ENCODE measurements at places on chromosomes 5 and 9.

DNA sequence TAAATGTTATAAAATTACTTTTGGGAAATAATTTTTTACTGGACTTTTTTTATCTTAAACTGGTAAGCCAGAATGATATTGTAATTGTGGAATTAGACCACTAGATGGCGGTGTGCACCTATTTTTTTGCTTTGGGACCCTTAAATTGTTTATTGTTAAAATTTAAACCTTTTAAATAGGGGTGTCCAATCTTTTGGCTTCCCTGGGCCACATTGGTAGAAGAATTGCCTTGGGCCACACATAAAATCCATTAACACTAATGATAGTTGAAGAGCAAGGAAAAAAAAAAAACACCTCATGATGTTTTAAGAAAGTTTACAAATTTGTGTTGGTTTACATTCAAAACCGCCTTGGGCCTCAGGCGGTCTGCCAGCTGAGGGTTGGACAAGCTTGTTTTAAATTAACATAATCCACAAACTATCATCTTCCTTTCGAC, 28.4 kb upstream of the GADD45G start:
- DNase-seq: peak; percentile 37

DNA sequence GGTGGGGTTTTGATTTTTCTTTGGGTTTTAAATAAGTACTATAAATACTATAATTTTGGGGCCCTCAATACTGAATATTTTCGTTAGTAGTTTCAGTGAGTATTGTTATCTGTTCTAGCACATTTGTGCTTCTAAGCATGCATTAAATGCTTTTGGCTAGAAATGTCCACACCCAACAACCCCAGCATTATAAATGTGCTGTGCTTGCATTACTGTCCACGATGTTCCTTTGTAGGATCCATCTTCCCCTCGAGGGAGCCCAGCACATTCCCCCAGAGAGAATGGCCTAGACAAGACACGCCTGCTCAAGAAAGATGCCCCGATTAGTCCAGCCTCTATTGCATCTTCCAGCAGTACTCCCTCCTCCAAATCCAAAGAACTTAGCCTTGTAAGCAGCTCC, 134.7 kb downstream of the TLE4 start:
- DNase-seq: no peak

- DNase-seq: no peak
Observed at GRCh38 chr9:8262625-8263622, 463.3 kb upstream of the DMAC1 start.

GRCh38 chr9:25584611-25585010, 93.6 kb downstream of the TUSC1 start:
- DNase-seq: no peak

DNA sequence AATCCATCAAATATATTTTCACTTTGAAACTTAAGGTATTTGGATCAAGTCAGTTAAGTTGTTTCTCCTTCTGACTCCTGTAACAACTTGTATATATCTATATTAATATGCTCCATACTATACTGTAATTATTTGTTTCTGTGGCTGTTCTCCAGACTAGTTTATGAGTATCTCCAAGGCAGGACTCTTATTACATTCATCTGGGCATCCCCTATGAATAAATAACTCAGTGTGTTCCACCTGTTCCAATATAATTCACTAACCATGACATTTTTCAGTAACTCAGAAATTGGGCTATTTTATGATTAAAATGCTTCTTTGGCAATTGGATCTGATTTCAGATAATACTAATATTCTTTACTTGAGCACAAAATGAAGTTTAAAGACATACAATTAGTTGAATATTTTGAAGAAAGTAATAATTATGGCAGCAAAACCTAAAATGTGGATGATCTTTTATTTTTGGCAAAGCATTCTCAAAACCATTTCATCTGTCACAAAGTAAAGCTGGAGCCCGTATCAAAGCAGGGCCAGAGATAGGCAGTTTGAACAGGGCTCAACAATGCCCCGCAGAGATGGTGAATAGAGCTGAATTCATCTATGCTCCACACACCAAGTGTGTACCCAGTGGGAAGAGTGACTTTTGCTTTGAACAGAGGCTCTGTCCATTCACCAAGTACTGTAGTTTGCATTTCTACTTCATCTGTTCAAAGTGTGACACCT, 314.3 kb downstream of the PDE4D start:
- DNase-seq: no peak

DNA sequence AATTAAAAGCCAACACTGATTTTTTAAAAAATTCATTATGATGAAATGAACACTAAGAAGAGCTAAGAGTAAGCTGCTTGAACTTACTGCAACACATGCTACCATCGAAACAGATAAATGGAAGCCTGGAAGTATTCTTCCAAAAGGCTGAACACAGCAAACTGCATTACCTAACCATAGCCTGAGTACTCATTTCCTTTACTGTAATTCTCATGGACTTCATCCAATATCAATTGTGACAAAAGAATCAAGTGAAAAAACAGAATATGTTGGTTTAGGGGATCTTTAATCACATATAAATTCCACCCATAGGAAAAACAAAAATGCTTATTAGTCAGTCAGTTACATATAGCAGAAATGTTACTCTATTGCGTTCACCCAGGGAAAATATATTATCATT, 68.5 kb downstream of the DROSHA start:
- DNase-seq: no peak

GRCh38 chr5:138177941-138178515, 402 bp downstream of the BRD8 start:
- peak; percentile 55 for DNase-seq

DNA sequence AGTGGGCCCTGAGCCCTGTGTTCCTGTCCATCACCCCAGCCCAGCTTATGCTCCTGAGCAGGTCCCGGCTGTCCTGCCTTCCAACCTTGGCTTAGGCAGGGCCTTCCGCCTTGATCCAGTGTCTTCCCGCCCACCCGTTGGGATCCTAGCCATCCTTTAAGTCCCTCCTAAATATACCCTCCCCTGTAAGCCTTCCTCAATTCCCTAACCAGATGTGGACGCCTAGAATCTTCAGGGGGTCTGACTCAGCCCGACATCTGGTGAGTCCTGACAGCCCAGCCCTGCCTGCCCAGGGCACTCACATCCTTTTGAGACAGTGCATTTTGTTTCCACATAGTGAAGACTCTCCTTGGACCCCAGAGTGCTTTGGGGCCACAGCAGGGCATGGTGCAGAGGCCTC, 23.7 kb downstream of the SLC6A7 start:
- DNase-seq: no peak

GRCh38 chr5:64612344-64612961, 77.8 kb upstream of the SHISAL2B start:
- peak; percentile 20 for DNase-seq

GRCh38 chr5:179393078-179393477, 47.8 kb upstream of the ADAMTS2 start:
- no peak for DNase-seq
